ENCODE measurements at places on chromosomes 16 and 17.

DNA sequence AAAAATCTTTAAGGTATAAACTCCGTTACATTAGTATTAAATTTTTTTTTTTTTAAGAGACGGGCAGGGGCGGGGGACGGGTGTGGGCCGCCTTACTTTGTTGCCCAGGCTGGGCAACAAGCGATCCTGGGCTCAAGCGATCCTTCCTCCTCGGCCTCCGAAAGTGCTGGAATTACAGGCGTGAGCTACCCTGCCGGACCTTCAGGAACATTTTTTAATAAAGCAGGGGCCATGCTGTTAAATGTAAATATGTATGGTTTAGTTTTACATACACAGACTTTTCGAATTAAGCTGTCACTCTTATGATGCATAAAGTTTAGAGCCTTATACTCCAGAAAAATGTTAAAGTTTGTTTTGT is 2.4 kb downstream of the PPM1D start:
- no peak for DNase-seq

- no peak for DNase-seq
Observed at GRCh38 chr17:33980193-33980592, 274.9 kb upstream of the CCL2 start.

GRCh38 chr17:62792447-62792800 is 15.7 kb downstream of the MARCHF10 start:
- DNase-seq, result no peak

DNA sequence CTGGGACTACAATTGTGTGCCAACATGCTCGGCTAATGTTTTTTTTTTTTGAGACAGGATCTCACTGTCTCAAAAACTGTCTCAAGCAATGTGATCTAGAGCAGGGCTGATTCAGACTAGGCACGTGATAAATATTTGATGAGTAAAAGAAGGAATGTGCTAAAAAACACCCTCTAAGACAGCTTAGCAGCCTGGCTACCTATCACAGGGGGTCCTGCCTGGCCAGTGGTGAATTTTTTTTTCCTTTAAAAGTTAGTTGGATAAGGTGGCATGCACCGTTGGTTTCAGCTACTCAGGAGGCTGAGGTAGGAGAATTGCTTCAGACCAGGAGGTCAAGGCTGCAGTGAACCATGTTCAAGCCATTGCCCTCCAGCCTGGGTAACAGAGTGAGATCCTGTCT is 14.8 kb upstream of the GPATCH8 start:
- DNase-seq, result no peak

- DNase-seq, result no peak
Observed at GRCh38 chr16:49377196-49377755, 3.7 kb downstream of the C16orf78 start.

DNA sequence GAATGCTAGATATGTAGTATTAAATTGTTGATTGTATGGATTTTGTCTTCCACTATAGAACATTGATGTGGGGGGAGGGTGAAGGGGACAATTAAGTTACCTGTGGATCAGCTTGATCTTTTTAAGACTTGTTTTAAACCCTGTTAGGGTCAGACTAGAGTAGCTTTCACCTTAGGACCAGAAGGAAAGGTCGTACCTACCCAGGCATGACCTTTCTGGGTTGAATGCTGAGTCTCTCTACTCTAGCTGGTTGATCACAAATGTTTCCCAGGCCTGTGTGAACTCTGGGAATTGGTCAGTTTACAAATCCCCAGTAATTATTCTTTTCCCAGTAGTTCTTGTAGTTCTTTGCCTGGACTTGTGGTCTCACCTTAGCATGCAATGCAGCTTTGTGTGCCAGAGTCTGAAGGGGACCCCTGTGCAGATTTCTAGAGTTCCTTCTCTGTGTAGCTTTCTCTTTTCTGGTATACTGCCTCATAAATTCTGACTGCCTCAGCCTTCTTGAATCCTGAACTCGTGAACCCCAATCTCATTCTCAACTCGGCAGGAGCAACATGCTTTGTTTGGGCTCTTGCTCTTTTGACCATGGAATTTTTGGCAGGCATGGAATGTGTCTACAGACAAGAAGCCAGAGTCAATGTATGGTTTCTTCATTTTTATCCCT is 54.1 kb downstream of the VMP1 start:
- no peak for DNase-seq

Data from HL-60 (cell line).